ENCODE measurements at places on chromosomes 11 and 22.

GRCh38 chr11:9716275-9717039 lies 52.6 kb downstream of the SWAP70 start:
- DNase-seq = no peak

DNA sequence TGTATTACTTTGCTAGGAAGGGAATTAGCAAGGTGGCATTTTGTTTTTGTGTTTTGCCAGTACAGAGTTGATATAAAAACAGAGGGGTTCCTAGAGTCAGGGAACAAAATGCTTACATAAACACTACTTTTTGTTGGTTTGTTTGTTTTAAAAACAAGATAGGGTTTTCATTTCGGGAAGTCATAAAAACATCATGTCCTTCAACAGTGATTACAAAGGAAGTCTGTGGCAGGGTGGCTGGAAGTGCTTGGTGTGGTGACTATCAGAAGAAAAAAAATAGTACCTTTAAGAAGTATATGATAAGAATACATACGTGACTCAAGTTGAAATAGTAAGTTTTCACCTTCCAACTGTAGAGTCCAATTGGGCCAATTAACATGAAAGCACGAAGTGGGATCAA lies 1.2 kb upstream of the IL18 start:
- no peak for DNase-seq

- DNase-seq = no peak
These were observed 112.2 kb downstream of the SBF2 start for GRCh38 chr11:10181811-10182210.

DNA sequence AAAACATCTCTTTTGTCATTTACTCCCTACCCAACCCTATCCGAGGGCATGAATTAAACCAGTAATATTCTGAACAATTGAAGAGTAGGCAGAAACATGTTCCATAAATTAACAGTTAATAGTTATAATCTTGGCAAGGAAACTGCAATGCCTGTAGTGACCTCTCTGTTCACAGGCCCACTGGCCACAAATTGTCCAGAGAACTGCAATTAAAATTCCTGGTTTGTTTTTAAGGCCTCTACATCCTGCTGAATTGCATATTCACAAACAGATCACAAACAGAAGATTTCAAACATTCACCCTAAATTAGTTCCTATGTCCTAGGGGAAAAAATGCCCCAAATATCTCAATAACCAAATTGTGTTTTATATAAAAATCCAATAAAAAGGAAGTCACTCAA lies 143.2 kb upstream of the TRPC6 start:
- DNase-seq = no peak

- no peak for DNase-seq
These were observed 40.4 kb downstream of the BBOX1 start for GRCh38 chr11:27081056-27081455.

GRCh38 chr11:77130763-77131513 lies 2.9 kb downstream of the MYO7A start:
- no peak for DNase-seq

GRCh38 chr11:85723088-85723487 lies 37.1 kb upstream of the CCDC89 start:
- no peak for DNase-seq

DNA sequence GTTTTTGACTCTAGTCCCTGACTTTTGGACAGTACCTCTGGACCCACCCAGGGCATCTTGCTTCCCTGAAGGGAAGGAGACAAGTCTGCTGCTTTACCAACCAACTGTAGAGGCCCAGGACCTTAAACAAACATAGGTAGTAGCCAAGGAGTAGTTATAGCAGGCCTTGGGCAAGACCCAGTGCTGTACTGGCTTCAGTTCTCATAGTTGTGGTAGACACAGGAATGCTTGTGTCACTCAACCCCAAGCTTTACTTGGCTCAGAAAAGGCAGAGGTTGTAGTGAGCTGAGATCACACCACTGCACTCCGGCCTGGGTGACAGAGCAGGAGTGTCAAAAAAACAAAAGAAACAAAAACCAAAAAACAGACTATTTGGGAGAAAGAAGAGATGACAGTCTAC lies 21.3 kb upstream of the OR52M1 start:
- no peak for DNase-seq

GRCh38 chr22:48919187-48919590 lies 908.5 kb downstream of the BRD1 start:
- no peak for DNase-seq

GRCh38 chr11:123942413-123942812 lies 1.2 kb downstream of the OR6T1 start:
- no peak for DNase-seq

- DNase-seq = peak; percentile 86
These were observed at the start of gene CHKA for GRCh38 chr11:68121067-68121899. CHKA (minus strand) TSS chr11:68121388; CDS start chr11:68121177, 211 bp downstream.

DNA sequence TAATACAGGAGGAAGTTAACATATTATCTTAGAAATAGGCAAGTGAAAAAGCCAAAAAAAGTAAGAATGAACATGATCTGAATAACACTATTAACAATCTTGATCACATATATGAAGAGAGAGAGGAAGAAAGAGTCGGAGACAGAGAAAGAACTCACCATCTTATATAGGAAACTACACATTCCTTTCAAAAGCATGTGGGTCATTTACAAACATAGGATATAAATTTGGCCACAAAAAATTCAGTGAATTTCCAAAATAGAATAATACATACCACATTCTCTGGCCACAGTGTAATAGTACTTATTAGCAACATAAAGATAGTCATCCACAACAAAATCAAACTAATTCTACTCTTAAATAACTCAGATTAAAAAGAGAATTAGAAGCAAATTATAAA lies 50.9 kb upstream of the ME3 start:
- DNase-seq = no peak

- no peak for DNase-seq
These were observed 265.1 kb downstream of the NELL1 start for GRCh38 chr11:20934516-20934915.

DNA sequence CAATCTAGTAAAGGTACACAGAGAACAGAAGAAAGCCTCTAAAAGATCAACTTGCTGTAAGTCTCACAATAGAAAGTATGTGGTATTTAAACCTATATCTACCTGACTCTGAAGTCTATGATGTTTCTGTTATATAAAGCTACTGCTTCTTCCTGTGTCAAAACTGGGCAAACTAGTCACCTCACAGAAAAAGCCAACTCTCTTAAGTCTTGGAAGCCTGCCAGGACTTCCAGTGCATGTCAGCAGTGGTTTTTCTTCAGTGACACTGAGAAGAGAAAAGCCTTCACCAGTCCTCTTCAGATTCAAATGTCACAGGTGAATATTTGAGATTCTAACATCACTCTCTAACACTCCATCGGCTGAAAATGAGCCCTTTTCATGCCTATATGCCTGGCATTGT lies 808.0 kb downstream of the DLG2 start:
- DNase-seq = no peak

GRCh38 chr11:111823131-111823530 lies 48.2 kb downstream of the ALG9 start:
- DNase-seq = no peak

DNA sequence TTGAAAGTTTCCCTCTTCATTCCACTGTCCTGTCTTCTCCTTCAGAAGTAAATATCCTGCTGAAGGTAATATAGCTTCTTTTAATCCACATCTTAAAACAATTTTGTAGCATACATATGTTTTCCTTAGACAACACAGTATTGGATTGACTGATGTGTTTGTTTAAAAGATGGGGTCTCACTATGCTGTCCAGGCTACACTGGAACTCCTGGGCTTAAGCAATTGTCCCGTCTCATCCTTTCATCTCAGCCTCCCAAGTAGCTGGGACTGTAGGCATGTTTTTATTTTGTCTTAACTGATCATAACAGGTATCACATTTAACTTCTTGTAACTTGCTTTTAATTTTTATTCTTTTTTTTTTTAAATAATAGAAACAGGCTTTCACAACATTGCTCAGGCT lies 55.9 kb downstream of the MRTFA start:
- DNase-seq = no peak

DNA sequence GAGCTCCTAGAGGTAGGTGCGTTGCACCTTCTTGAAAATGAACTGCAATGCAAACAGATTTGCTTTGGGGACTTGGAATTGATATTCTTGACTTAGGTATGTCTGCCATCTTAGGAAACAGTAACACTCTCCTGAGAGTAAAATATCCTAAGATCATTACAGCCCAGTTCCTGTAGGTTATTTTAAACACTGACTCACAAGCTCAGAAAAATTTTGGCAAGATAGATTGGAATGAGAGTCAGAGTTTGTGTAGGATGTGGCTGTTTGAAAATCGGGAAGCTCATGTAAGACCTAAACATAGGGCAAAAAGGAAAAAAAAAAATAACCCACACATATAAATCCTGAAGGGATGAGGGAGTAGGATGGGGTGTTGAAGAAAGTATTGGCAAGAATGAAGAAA lies 377.0 kb upstream of the LRRC4C start:
- DNase-seq = no peak

GRCh38 chr11:47216121-47216798 lies 1.5 kb downstream of the DDB2 start:
- DNase-seq = peak; percentile 72

GRCh38 chr22:27695925-27696324 lies 105.6 kb downstream of the MN1 start:
- no peak for DNase-seq

GRCh38 chr22:17283423-17283822 lies 64.2 kb upstream of the ADA2 start:
- no peak for DNase-seq

DNA sequence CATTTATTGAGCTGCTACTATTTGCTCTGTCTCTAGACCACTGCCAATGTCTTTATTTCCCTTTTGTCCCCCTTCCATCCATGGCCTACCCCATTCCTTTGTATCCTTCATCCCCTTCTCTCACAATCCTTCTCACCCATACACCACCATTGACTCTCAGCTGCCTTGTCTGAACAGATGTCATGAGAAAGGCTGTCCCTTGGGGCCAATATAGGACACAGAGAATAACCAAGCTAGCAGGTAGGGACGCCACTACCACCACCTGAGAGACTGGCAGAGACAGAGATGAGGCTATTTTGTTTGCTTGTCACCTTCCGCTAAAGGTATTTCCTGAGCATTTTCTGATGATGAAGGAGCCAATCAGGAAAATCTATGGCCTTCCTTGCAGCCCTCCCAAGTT lies 138.9 kb downstream of the CD44 start:
- no peak for DNase-seq

- no peak for DNase-seq
These were observed 82.4 kb downstream of the ME3 start for GRCh38 chr11:86589856-86590589.

DNA sequence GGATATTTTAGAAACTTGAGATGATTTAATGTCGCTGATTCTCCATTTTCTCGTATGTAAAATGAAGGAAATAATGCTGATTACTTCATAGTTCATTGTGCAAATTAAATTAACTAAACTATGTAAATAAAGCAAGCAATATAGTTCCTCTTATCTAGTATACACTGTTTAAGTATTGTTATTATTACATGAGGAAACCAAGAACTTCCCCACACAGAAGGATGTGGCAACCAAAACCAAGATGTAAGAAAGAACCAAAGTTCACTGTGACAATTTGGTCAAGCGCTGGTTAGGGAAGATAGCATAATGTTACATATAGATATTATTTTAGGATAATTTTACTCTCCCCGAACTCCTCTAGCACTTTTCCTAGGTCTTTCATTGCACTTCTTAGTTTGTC lies 103.2 kb downstream of the XKR3 start:
- no peak for DNase-seq

DNA sequence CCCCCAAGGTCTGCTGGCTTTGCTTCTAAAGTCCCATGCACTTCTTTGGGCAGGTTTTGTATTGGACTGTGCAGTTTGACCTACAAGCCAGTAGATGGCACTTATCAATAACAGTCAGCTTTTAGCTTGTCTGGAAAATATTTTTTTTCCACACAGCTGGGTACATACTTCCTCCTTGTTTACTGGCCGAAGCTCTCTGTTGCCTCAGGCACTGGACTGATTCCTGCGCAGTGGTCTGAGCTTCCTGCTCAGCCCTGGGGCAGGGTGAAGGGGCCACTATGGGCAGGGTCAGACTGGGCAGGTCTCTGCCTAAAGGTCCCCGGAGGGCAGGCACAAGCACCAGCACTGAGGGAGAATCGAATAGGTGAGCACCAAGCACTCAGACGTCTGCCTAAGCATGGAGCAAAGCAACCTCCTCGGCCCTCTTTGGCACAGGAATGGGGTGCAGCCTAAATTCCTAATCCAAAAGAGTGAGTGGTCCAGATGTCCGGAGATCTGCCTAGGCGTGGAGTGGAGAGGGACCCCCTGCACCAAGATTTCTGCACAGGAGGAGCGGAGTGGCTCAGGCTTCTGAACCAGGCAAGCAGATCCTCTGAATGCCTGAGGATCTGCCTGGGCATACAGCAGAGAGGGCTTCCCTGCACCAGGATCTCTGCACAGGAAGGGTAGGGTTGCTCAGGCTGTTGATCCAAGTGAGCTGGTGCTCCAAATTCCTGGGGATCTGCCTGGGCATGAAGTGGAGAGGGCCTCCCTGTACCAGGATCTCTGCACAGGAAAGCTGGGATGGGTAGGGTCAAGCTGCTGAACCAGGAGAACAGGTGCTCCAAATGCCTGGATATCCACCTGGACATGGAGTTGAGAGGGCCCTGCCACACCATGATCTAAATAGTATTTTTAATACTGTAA lies 105.9 kb upstream of the C11orf58 start:
- DNase-seq = no peak

GRCh38 chr11:77276271-77276670 lies 25.2 kb downstream of the GDPD4 start:
- DNase-seq = no peak

DNA sequence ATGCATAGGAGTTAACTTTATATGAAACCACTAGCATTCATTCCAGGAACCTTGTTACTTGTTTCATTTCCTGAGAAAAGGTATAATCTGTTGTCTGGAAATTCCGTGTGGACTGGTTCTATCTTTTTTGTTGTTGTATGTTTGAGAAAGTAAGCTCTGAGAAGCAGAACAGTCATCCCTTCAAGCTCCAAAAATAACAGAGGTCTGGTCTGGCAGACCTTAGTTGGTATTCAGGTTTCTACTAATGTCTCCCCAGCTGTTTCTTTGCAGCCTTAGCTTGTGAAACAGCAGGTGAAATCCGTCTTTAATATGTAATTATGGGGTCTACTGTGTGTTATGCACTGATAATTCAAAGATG lies 2.4 kb downstream of the RNF121 start:
- DNase-seq = no peak

- DNase-seq = no peak
These were observed 3.0 kb downstream of the OR8D1 start for GRCh38 chr11:124310721-124311120.

DNA sequence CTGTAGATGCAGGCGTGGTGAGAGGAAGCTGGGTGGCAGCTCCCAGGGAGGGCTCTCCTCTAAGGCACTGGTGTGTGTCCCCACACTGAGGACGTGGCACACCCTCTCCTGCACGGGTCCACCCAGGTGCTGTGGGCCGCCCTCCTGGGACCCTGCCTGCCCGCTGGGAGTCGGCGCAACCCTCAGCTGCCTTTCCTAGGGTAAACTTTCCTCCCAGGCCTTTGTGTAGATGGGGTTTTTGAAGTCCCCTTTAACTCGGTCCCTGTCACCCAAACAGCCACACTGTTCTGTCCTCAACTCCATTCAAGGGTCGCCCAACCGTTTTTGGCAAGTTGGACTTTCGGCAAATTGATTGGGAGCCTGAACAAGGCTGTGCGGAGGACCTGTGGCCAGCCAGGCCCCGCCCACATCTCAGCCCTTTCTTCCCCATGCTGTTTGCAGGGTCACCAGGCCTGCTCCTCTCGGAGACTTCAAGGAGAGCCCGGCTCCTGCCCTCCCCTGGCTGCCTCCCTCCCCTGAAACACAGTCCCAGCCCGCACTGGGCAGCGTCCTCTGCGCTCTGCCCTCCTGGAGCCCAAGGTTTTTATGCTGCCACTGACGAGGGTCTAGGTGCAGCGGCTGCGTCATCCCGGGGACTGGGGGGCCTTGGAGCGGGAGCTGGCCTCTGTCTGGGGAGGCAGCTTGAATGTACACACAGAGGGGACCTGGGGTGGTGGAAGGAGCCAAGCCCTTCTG lies 1126.2 kb downstream of the BRD1 start:
- DNase-seq = no peak
